Omental fat pad (tissue), 4 donors: ENCODE measurements at places on chromosomes 12 and 14.

DNA sequence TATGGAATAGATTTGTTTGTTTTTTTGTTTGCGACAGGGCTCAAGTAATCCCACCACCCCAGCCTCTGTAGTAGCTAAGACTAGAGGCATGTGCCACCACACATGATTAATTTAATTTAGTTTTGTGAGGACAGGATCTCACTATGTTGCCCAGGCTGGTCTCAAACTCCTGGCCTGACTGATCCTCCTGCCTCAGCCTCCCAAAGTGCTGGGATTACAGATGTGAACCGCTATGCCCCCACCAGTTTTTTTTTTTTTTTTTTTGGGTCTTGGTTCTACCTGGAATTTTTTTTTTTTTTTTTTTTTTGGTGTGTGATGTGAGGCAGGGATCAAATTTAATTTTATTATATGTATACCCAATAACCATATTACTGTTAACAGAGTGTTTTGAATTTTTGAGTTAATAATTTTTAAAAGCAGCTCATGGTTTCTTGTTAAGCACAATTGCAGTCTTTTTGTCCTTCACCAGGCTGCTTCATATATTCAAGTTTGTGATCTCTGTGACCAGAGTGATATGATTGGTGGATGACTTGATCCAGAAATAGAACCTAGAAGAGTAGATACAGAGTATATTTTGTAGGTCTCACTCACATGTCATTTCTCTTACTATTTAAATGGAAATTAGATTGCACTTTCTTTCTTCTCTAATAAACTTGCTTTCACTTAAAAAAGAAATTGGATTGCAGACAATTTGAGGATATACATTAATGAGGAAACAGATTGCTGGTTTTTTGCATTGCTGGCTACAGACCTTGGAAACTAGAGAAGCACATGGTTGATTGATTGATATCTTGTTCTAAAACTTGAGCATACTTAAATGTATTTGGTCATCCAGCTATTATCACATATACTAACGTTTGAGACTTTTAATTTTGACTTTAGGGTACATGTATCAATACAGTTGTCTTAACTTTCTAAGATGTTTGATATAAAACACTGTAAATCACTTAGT lies 13.2 kb downstream of the ADIPOR2 start:
- DNase-seq, result no peak

DNA sequence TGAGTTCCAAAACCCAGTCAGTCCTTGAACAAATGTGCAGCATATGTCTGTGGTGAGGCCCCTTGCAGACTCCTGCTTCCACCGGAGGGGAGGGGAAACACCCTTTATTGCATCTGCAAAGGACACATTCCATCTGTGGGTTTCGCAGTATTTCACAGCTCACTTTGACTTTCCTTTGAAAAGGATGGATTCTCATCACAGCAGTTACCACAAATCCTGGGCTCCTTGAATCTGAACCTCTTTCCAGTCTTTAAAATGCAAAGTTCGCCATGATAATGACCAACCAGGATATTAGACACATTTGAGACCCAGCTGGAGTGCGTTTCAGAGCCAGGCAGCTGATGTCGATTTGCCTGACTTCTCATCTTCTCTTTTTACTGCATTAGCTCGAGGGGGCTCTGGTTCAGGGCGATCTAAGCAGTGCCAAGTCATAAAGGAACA lies 242.4 kb downstream of the SLC15A4 start:
- DNase-seq, result no peak

GRCh38 chr12:102513739-102514138 lies 33.4 kb upstream of the IGF1 start:
- DNase-seq, result no peak

DNA sequence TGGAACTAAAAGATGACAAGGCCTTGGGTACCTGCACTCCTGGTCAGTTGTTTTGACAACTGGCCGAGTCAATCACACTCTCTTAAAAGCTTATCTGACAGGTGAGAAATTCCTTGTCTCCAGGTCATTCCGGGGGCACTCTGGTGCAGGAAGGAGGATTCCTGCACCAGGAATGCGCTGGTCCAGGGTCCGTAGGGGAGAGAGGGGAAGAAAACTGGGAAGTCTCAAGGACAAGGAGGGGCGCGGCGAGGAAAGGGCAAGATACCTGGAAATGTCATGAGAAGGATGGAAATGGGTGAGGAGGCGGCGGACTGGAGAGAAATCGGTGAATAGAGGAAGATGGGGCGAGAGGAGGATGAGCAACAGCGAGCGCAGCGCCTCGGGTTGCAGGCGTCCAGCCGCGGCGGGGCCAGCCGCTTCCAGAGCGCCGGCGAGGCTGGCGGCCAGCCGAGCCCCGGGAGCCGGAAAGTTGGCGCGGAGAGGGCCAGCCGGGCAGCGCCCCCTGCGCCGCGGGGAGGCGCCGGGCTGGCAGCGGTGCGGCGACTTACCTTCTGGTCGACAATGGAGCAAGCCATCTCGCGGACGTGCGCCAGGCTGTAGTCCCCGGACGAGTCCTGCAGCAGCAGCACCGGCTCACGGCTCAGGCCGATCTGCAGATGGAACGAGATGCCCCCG lies 809 bp downstream of the PRKD1 start:
- DNase-seq, result no peak

DNA sequence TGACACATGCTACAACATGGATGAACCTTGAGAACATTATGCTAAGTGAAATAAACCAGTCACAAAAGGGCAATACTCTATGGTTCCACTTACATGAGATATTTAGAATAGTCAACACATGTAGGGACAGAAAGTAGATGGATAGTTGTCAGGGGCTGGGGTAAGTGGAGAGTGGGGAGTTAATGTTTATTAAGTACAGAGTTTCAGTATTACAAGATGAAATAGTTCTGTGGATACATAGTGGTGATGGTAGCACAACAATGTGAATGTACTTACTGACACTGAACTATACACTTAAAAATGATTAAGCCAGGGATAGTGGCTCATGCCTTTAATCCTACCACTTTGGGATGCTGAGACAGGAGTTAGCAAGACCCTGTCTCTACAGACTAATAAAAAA lies 8.7 kb downstream of the NUP107 start:
- DNase-seq, result no peak

GRCh38 chr12:123657211-123657610 lies 13.7 kb upstream of the TCTN2 start:
- DNase-seq, result no peak

GRCh38 chr14:59018460-59018859 lies 170.0 kb upstream of the DAAM1 start:
- DNase-seq, result no peak

GRCh38 chr12:108801736-108802100 lies 55.7 kb downstream of the SSH1 start:
- peak; percentile 25 for DNase-seq

DNA sequence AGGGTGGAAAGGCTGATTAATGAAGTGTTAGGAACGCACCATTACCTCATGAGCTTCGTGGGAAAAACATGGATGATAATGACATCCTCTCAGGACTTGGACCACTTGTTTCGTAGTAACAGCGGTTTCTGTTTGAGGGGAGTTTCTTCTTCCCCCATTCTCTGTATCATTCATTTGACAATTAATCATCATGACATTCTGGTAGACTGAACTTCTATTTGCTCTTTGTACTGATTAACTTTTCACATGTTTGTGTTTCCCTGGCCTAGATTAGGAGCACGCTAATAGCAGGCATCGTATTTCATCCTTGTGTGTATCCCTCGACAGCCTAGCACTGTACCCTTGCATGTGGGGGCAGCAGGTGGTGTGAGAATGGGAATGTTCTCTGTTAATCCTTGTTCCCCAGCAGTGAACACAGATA lies 8.0 kb downstream of the LRRC74A start:
- DNase-seq, result no peak

GRCh38 chr12:31877884-31878283 lies 81.3 kb upstream of the RESF1 start:
- no peak for DNase-seq

DNA sequence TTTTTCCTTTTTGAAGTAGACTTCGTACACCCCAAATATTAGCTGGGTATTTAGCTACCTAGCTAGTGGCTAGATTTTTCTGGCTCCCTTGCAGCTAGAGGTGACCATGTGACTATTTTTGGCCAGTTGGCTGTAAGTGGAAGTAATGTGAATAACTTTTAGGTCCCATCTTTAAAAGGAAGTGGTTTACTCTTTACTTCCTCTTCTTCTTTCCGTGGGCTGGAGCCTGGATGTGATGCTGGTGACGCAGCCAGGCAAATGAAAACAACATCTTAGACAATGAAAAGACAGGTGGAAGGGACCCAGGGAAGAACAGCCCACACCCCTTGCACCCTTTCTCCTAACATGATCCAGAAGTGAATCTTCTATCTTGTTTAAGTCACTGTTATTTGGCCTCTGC lies 245.5 kb downstream of the ATP23 start:
- no peak for DNase-seq

GRCh38 chr12:111842556-111843396 lies 748 bp downstream of the MAPKAPK5 start:
- no peak for DNase-seq

GRCh38 chr12:46494424-46494823 lies 121.9 kb upstream of the SLC38A2 start:
- DNase-seq, result no peak

DNA sequence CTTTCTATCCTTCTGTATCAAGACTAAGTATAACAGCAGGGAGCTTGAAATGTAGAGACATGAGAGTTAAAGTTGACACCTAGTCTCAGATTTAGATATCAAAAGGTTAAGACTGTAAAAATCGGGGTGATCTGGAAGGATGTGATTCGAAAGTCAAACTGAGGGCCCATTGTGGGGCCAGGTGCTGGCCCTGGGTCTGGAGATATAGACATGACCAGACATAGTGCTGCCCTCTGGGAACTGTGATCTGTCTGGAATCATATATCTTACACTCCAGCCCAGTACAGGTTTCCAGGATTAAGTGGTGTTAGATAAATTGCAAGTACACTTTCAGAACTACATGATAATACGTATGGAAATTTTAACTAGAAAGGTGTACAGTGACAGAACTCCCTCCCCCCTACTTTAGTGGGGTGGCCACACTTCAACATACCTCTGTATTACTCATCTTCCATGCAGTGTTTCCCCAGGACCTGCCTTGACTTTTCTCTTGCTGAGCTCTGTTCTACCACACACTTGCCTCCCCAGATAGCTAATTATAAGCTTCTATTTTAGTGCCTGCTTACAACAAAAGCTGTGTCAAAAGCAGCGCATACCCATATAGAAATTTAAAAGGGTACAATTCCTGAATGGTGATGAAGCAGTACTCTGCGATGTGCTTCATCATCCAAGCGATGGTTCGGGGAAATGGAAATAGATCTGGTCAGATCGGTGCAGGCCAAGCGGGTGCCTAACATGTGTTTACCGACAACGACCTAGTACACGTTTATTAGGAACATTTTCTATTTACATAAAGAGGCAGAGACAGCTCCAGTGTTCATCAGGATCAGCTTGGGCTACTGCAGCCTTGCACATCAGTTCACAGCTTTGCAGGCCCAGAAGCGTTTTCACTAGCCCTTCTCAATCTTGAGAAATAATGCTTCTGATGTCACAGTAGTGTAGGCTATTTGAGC lies 68.7 kb downstream of the ARF6 start:
- DNase-seq, result no peak

GRCh38 chr12:52359621-52360061 lies 7.6 kb downstream of the KRT85 start:
- DNase-seq, result no peak

DNA sequence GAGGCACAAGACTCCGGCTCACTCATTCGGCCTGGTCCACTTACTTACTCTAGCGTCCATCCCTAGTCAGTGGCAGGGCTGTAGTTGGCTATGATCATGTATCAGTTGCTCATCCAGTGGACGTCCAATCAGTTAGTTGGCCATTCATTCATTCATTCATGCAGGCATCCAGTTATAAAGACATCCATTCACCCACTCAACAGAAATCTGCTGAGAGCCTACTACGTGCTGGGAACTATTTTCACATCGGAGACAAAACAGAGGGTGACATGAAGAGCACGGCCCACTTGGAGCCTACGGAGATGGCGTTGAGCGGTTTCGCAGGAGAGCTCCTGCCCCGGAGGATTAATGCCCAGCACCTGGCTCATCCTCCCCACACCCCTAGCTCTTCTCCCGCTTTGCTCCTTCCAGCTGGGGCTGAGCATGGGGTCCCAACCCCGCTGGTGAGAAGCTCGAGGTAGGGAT lies 49.7 kb downstream of the SNAPC1 start:
- DNase-seq, result no peak

- DNase-seq, result no peak
Measured at GRCh38 chr14:96164861-96165490, 39.7 kb upstream of the BDKRB2 start.

GRCh38 chr14:68654471-68654941 lies 138.4 kb downstream of the ZFP36L1 start:
- DNase-seq, result no peak

DNA sequence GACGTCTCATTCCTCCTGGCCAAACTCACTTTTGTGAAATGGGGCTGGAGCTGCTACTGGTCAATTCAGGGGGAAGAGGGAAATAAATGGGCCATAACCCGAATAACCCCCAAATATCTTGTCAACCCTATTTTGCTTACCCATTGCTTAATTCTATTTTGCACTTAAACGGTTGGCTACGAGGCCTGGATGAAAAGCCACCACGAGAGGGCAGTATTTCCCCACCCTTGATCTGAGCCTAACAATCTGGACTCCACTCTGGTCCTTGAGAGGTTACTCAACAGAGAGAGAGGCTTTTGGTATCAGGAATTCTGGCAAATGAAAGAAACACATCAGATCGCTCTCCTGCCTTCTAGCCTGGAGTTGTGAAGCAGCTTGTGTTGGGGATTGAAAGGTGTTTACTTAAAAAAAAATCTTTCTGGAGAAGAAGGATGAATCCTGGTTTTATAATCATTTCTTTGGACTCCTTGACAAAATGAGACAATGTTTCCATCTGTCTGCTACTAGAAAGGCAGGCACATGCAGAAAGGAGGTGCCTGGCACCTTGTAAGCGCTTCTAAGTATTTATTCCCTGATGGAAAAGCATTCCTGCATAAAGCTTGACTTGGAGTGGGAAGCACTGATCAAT lies 22.4 kb upstream of the FBXO21 start:
- DNase-seq, result peak; percentile 72

DNA sequence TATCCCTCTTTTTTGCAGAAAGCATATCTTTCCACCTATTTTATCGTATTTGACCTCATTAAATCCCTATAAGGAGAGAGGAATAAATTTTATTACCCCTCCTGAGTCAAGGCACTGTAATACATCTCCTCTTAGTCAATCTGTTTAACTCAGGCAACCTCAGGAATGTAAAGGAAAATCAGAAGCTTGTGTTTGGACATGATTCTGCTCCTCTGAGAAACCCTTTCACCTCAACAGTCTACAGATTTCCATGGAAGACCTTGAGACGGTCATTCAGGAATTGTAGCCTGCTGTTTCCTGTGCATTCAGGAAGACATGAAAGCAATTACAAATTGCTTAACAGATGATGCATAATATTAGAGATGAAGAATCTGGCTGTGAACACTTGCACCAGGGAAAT lies 360.8 kb downstream of the PAWR start:
- DNase-seq, result no peak

- DNase-seq, result no peak
Measured at GRCh38 chr12:124357616-124358015, 62.7 kb downstream of the RFLNA start.

GRCh38 chr12:44314007-44314500 lies 478.2 kb downstream of the TMEM117 start:
- no peak for DNase-seq
